NCI-H146 (cell line): ENCODE measurements at places on chromosomes 6 and 20.

DNA sequence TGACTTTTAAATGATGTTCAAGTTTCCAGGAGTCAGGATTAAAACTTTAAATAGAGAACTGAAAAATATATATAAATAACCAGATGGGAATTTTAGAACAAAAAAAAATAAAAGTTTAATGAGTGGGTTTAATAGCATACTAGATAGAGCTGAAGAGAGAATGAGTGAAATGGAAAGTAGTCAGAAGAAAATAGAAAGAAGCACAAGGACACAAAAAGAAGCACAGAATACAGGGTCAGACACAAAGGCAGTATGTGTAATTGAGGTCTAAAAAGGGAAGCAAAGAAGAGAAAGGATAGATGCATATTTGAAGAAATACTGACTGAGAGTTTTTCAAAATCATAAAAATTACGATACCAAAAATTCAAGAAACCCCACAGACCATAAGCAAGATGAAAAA, 159.8 kb upstream of the FERMT1 start:
- DNase-seq = no peak

GRCh38 chr6:46876126-46876525, 45.6 kb downstream of the ADGRF5 start:
- no peak for DNase-seq

DNA sequence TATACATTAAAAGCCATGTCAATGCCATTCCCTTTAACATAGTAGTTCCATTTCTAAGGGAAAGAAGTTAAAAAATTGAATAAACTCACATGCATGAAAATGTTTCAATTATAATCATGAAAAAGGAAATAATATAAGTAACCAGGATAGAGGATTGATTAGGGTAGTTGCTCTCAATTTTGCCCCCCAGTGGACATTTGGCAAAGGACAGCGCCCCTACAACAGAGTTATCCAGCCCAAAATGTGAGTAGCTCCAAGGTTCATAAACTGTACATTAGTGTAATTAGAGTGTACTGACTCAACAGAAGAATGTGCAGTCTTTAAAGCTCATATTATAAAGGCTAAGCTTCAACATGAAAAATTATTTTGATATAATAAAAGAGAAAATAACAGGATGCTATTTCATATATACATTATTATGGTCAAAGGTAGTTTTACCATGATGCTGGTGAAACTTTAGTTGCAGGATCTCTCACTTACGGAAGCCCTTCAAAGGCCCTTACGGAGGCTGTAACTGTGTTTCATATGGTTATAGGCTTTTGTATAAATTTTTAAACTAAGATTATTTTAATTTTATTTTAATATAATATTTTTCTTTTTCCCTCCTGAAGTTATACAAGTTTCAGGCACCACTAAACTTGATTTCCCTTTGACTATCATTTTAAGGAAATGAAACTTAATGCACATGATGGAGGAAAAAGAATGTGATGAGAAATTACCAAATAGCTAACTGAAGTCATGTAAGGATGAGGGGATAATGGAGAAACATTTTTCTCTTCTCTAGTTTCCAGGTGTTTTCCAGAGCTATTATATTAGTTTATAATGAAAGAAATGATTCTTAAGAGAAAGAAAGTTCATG, 403.6 kb downstream of the PLCB1 start:
- DNase-seq = peak; percentile 18

DNA sequence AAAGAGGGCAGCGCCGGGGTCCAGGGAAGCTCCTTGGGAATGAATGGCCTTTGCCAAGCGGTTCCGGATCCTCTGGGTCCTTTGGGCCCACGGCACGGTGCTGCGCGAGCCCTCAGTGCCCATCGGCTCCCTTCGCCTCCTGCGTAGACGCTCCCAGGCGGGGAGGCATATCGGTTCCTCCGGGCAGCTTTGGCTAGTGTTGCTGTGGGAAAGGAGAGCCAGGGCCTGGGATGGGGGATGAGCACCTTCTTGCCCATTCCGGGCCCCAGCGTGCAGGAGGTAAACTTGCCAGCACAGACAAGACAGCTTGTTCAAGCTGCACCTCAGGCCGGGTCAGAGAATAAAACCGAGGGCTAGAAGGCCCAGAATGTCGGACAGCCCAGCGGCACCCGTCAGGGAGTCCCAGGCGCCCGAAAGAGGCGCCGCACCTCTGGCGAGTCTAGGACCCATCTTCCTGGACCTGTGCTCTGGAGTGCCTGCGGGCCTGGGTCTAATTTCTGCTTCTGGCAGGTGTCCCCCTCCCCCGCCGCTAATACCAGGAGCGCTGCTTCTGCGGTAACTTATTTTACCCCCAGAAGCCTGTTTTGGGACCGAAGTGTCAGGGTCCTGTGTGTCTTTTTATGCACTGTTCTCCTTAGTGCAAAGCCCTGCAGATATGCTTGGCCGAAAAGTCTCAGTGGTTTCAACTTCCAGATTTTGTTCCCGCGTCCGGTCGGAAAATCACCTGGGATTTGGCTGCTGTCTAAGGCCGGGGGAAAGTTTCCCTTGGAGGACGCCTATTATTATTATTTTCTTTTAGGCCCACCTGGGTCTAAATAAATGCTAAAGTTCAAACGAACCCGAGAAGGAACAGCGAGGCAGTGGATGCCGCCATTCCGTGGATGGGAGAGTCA, 1.7 kb upstream of the TFAP2C start:
- no peak for DNase-seq

- DNase-seq = no peak
These were observed 123.0 kb downstream of the HAO1 start for GRCh38 chr20:7817286-7817685.
